Occipital lobe (tissue), 3 donors: ENCODE measurements at places on chromosomes 7 and 10.

- no peak for DNase-seq
Measured at GRCh38 chr7:69765879-69766278, 167.6 kb downstream of the AUTS2 start.

- DNase-seq, result no peak
Measured at GRCh38 chr10:70513848-70514309, 35.3 kb downstream of the PALD1 start.

DNA sequence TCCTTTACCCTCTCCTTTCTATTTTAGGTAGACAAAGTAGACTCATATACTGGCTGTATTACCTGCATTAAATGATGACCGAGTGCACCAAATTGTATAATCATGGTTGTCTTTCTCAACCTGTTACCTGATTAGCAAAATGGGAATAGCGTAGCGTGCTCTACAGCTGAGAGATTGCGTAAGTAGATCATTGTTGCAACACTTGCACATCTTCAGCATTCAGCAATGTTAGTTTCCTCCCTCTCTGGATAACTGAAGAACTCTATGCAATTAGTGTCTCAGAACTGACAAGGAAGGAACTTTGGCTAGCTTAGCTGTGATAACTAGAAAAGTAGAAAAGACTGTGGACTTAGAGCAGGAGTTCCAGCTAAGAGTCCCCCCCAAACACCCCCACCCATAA lies 787.4 kb downstream of the PHTF2 start:
- DNase-seq, result no peak

GRCh38 chr10:16809074-16809718 lies 8.0 kb downstream of the RSU1 start:
- peak; percentile 3 for DNase-seq
